Skin of body (tissue), 3 donors: ENCODE measurements at places on chromosomes 12 and 14.

DNA sequence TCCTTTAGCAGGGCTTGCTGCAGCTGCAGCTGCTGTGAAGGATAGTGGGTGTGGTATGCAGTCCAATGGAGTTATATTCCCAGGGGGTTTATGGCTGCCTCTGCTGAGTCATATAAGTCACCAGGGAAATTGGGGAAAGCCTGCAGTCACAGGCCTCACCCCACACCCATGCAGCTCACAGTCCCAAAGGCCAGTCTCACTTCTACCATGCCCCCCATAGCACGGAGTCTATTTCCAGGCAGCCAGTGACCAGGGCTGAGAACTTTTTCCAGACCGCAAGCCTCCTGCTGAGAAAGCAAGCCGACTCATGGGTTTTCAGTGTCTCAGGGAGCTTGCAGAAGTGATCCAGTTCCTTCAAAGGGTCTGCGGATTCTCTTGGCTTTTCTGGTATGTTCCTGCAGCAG lies 322.4 kb upstream of the CLEC14A start:
- no peak for DNase-seq

GRCh38 chr12:92595663-92596062 lies 107.1 kb upstream of the PLEKHG7 start:
- DNase-seq = no peak

GRCh38 chr14:76937181-76938091 lies 91.1 kb downstream of the IRF2BPL start:
- peak; percentile 95 for DNase-seq

DNA sequence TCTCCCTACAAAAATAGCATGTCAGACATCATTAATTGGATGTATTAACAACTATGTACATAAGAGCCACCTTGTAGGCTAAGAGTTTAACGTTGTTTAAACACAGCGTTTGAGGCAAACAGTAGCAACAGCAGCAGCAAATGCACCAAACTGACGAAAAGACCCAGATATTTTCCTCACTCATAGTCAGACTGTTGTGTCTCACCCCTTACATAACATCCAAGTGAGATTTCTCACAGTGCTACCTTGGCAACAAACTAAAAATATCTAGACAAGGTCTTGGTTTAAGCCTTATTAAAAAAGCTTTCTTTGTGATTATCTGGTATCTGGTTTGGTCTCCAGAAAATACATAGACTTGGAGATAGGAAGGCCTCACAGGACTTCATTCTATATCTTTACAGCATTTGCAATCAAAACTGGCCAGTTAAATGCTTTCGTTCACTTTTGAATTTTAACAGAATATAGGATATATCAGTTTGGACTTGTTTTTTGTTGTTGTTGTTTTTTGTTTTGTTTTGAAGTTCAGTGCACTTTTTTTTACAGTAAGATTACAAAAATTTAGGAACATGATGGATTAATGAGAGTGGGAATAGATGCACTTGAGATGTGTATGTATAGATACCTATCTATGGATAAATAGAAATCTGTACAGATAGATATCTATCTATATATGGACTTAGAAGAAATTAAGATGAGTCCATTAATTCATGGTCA lies 4.1 kb downstream of the BHLHE41 start:
- no peak for DNase-seq

- DNase-seq = no peak
Measured at GRCh38 chr14:76355771-76356170, 20.2 kb upstream of the ESRRB start.

- DNase-seq = no peak
Measured at GRCh38 chr14:91388551-91388975, 29.1 kb downstream of the CCDC88C start.

- no peak for DNase-seq
Measured at GRCh38 chr12:104858611-104859543, 99.2 kb downstream of the SLC41A2 start.

DNA sequence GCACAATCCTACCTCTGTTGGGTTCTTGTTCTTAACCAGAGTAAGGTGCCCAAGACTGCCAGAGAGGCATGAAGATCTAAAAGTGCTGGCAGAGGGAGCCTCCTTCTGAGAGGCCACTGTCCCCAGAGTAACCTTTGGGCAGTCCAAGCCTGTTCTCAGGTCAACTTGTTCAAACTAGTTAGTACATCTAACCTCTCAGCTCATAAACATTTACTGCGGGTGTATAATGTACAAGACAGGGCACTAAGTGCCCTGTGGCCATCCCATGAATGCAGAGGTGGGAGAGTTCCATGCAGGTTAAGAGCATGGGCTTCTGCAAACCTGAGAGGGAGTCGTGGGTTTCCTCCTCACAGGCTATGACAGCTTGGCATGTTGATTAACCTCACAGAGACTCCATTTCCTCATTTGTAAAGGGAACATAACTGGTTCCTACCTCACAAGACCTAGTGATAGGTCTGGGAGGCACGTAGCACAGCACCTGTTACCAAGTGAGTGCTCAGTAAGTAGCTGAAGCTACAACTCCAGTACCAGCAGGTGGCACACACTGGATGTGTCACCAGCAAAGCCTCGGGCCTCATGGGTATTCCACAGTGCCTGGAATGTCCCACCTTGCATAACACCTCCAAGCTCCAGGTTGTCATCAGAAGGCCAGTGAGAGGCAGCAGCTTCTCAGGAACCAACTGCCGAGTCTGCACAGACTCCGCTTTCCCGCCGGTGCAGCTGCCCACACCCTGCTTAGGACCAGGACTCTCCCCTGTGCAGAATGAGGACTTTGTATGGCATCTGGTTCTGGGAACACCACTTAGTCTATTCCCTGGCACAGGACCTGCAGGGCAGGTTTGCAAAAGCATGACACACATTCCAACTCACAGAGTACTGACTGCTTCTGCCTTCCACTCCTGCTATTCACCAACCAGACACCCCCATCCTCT lies 4.4 kb downstream of the VDR start:
- no peak for DNase-seq

- no peak for DNase-seq
Measured at GRCh38 chr12:6605421-6606330, 1.5 kb downstream of the CHD4 start.

DNA sequence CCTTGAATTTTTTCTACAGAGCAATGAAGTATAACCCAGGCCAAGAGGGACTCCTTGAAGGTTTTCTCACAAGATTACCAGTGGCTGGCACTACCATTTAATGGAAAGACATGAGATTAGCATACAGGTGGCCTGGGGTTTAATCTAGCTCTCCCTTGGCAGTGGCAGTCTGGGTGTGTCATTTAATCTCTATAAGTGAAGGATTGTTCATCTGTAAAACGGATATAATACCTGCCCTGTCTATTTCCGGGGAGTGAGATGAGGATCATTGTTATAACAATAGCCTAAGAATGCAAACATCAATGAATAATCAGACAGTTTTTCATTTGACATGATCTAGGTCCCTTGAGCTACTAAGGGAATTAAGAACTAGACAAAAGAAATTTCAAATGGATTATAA lies 168.7 kb upstream of the CPNE8 start:
- DNase-seq = no peak

- no peak for DNase-seq
Measured at GRCh38 chr12:116133636-116134214, 143.8 kb downstream of the MED13L start.

DNA sequence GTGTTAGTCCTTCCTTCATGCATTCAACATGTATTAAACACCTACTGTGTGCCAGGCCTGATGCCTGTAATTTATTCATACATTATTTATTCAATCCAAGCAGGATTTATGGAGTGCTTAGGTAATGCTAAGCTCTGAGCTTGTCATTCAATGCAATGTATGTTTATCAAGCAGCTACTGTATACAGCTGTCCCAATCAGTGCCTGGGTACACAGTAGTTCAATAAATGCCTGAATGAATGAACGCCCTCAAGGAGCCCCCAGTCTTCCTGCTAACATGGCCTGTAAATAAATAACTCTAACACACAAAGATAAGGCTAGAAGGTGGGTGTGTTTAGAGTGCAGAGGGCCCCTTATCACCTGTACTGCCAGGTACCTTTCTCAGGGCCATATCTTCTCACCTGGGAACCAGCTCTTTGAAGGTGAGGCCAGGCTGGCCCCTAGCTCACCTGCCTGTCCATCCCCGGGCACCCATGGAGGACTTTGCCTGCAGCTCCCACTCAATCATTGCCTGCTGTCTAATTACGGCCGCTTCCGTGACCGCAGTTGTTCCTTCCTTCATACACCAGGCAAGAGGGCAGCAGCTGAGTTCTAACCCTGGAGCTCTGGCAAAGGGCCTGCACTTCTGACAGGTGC lies 20.0 kb upstream of the KDM2B start:
- DNase-seq = no peak

DNA sequence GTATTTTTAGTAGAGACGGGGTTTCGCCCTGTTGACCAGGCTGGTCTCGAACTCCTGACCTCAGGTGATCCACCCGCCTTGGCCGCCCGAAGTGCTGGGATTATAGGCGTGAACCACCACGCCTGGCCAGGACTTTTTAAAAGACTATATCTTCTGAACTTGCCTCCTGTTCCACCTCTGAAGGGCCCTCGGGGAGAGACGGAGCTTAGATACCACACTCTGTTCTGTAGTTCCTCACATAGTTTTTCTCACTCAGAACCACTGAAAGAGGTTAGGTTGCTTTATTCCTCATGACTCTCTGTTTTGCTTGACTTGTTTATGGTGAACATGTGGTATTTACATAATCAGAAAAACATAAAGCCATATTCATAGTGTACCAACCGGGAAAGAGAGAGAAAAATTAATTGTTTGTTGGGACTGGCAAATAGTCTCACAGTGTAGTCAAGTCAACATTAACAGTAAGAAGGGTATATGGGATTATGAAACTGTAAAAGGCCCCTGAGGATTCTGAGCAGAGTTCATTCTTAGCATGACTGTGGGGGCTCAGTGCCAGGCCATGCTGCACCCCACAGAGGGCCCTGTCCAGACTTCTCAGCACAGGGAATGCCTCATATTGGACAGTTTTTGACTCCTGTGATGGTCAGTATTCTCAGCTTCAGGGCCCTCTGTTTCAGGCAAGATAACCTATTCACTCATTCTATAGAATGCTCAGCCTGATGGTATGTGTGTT lies 342.3 kb downstream of the ZFP36L1 start:
- DNase-seq = no peak

DNA sequence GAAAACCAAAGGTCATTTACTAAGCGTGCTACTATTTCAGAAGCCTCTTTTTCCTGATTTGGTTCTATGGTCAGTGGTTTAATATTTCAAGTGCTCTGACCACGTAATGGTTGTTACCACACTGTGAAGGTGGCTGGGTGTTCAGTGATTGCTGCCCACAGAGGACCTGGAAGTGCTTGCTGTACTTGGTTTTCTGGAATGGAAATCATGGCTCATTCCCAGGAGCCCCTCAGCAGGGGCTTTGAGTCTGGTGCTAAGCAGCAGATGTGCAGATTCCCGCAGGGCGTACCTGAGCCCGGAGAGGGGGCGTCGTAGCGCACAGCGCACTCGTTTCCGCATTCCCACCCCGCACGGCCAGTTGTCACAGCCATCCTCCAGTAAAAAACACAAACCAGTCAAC lies 50.5 kb downstream of the TRAF3 start:
- no peak for DNase-seq

- DNase-seq = no peak
Measured at GRCh38 chr14:81285245-81285644, 64.5 kb upstream of the GTF2A1 start.

GRCh38 chr14:104268295-104268694 lies 129.9 kb downstream of the KIF26A start:
- DNase-seq = no peak

DNA sequence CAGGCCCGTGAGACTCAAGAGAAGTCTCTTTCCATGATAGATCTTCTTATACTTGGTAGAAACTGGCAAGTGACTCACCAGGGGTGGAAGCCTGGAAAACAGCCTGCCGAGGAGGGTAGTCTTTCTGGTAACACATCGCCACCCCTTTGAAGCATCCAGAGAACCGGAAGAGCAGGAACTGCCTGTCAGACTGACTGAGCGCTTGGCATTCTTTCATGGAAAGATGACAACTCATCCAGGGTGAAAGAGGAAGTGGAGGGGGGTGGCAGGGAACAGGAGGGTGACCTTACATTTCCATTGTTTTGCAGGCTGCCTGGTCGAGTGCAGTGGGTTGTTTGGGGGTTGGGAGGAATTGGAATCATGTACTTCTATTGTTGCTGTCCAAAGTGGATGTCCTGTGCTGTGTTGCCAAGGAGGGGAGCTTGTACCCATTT lies 34.5 kb downstream of the PRKCH start:
- peak; percentile 66 for DNase-seq

DNA sequence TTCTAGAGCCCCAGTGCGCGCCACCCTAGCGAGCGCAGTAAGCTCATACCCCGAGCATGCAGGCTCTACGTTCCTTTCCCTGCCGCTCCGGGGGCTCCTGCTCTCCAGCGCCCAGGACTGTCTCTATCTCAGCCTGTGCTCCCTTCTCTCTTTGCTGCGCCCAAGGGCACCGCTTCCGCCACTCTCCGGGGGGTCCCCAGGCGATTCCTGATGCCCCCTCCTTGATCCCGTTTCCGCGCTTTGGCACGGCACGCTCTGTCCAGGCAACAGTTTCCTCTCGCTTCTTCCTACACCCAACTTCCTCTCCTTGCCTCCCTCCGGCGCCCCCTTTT lies 791 bp downstream of the TMEM233 start:
- DNase-seq = no peak

- DNase-seq = no peak
Measured at GRCh38 chr14:85316701-85317410, 213.1 kb upstream of the FLRT2 start.

DNA sequence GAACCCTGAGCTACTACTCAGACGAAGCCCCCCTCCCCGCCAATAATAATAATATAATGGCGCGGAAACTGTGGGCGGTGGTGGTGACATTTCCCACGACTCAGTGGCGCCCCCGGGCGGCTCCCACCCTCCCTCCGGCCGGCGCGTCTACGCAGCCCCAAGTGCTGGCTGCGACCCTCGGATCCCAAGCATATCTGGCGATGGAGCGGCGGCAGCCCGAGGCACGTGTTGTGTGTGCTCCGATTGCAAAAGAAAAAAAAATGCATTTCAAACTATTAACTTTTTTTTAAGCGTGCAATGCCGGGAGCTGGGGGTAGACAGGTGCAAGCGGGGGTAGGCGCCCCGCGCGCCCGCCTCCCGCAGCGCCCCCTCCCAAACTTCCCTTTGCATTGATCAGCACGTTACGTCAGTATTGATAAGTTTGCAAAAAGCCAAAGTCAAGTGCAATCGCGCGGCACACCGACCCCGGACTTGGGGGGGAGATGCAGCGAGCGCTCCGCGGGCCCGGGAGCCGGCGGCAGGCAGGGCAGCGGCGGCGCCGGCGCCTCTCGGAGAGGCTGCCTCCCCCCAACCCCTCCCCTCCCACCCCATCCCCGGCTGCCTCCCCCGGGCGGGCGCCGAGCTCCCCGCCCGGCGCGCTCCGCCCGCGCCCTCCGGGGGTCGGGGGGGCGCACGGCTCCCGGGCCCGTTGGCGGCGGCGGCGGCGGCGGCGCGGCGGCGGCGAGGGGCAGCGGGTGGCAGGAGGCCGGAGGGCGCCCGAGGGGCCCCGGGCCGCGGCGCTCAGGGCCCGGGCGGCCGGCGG lies 113.1 kb upstream of the MYL2 start:
- DNase-seq = no peak

- DNase-seq = peak; percentile 10
Measured at GRCh38 chr12:89370850-89371249, 18.5 kb upstream of the DUSP6 start.

GRCh38 chr14:71290301-71290700 lies 383.0 kb downstream of the PCNX1 start:
- no peak for DNase-seq

- DNase-seq = no peak
Measured at GRCh38 chr14:91361233-91361811, 56.3 kb downstream of the CCDC88C start.

- no peak for DNase-seq
Measured at GRCh38 chr14:96153003-96153402, 51.6 kb upstream of the BDKRB2 start.
